Renal cortex interstitium (tissue), 15 donors: ENCODE measurements at places on chromosomes 6 and 20. TPM values are rescaled to one million over a fixed set of nuclear protein-coding genes. Genes with fewer than 3 reads are reported as not detected.

DNA sequence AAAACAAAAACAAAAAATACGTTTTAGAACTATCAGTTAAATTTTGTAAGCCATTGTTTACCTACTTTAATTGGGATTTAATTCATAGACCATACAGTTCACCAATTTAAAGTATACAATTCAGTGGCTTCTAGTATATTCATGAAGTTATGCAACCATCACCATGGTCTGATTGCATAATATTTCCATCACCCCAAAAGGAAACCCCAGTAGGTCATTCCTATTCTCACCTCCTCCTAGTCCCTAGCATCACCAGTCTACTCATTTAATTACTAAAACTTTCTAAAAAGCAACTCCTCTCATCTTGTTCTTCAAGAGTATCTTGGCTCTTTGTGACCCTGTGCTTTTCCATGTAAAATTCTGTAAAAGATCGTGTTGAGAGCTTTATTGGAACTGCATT is 60.2 kb downstream of the ASXL1 start:
- DNase-seq = no peak

- DNase-seq = no peak
These were observed 2.2 kb downstream of the NOL4L start for GRCh38 chr20:32582659-32583580.

GRCh38 chr6:134217798-134218140 is 100.1 kb downstream of the SGK1 start:
- DNase-seq = no peak

- peak; percentile 50 for DNase-seq
These were observed 11.5 kb upstream of the CCDC170 start for GRCh38 chr6:151482290-151482689.

- no peak for DNase-seq
These were observed 243.9 kb upstream of the TCF21 start for GRCh38 chr6:133644892-133645619.

CLVS2 gene
- polyA plus RNA-seq = 0.28 TPM

PRPH2 gene
- polyA plus RNA-seq = 3.6 TPM
